ENCODE measurements at places on chromosomes 7 and 10. TPM values are rescaled to one million over a fixed set of nuclear protein-coding genes. Genes with fewer than 3 reads are reported as not detected.

Gene LRCH4
- 8.9 TPM for total RNA-seq

Gene PTPRN2
- 0.93 TPM for total RNA-seq

Gene ADRB1
- total RNA-seq, result 0.98 TPM

Gene TRIM24
- total RNA-seq, result 8.6 TPM

Gene CNTNAP2
- total RNA-seq, result not detected

Gene IDI1
- total RNA-seq, result 17.0 TPM

Gene GIMAP2
- not detected for total RNA-seq

Gene LMOD2
- total RNA-seq, result not detected

Gene HABP2
- total RNA-seq, result 0.09 TPM

Gene SUGCT
- 1.8 TPM for total RNA-seq

Gene CHST12
- 15.3 TPM for total RNA-seq

Gene CCDC172
- not detected for total RNA-seq

Gene CCDC71L
- 16.9 TPM for total RNA-seq

Gene TRIM73
- total RNA-seq, result 1.6 TPM

Gene TAS2R5
- total RNA-seq, result 0.50 TPM

Gene MYOF
- 180 TPM for total RNA-seq

Gene ZNF488
- total RNA-seq, result 11.0 TPM

Gene NPTX2
- total RNA-seq, result 0.09 TPM

Gene POU6F2
- total RNA-seq, result not detected

Gene GPR141
- not detected for total RNA-seq

Gene NUP42
- 23.3 TPM for total RNA-seq

Gene GRM3
- total RNA-seq, result not detected

Gene WEE2
- not detected for total RNA-seq

Gene RTKN2
- total RNA-seq, result 0.58 TPM

Gene POM121
- total RNA-seq, result 44.2 TPM

Gene HYAL4
- total RNA-seq, result not detected

Gene HOXA3
- total RNA-seq, result 8.1 TPM

Gene SFMBT2
- total RNA-seq, result 5.9 TPM

Gene PAOX
- total RNA-seq, result 1.8 TPM

Gene STEAP1B
- total RNA-seq, result not detected

Gene CPA2
- total RNA-seq, result 0.15 TPM

Gene PIK3AP1
- total RNA-seq, result 0.92 TPM

Gene TSPAN12
- 0.79 TPM for total RNA-seq

Gene NRF1
- 11.5 TPM for total RNA-seq

Gene SEMA3D
- not detected for total RNA-seq

Gene UNC5B
- total RNA-seq, result 0.48 TPM

Gene PRKCQ
- total RNA-seq, result 4.3 TPM
